ENCODE measurements at places on chromosomes 3 and 15.
A peak's percentile ranks its signal among the peaks of the same experiment; 100 is the strongest.

DNA sequence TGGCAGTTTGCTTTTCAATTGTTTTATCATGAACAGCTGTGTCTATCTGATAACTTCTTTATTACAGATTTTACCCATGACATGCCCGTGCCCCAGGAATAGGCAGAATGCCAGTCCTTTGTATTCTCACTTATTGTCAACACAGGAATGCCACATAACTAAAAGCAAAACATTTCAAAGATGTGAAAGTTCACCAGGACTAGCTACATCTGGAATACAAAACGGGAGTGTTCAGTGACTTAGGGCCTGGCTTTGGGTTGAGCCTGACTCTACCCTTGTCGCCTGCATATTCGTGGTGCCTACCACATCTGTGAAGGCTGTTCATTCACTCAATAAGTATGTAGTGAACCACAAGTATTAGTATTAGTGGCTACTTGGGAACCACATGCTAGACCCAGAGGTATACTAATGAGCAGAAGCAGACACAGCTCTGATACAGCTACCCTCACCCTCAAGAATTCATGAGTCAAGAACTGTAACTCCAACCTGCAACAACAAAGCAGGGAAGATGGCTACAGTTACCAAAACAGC, 2.9 kb downstream of the TNFSF10 start:
- DNase-seq = peak; percentile 55

DNA sequence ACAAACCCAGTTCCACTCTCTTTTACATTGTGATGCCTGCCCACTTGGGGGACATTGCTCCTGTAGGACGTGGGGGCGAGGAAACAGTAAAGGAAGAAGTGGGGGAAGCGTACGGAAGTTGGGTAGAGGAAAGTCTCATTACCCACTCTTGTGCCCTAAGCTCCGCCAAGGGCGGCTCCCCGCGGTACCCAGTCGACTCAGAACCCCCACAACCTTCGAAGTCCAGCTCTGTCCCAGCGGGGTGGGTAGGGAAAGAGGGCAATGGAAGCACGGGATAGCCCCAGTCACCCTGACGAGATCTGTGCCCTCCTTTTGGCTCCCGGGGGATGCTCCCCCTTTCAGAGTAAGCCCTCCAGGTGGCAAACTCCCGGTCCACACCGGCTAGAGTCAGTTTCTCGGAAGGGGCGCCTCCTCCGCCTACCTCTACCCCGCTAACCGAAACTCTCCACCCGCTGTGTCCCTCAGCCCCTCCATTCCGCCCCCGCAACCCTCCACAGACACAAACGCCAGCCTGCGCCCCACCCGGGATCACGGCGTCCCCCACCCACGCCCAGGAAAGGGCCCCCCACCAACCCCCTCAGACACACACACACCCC, 527 bp downstream of the CSNK1G1 start:
- peak; percentile 48 for DNase-seq

GRCh38 chr15:31024330-31024729, 32.9 kb upstream of the MTMR10 start:
- DNase-seq = no peak

GRCh38 chr3:177440456-177441104, 243.3 kb upstream of the TBL1XR1 start:
- no peak for DNase-seq

GRCh38 chr3:167203062-167203461, 177.0 kb downstream of the ZBBX start:
- DNase-seq = no peak

DNA sequence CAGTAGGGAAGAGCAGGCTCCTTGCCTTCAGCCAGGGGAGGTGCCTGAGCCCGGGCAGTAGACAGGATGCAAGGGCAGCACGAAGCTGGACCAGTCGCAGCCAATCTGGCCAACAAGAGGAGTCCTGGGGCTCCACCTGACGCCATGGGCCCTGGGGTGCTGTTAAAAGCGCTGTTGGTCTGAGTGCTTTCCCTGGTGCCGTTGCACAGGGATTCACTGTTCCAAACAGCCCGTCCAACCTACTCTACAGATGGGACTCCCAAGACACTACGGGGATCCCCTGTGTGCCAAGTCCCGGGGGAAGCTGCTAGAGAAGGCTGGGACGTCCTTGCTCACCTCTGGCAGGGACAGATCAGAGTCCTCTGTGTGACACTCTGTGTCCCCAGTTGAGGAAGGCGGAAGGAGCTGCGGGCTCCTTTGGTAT, 632 bp downstream of the CTSH start:
- no peak for DNase-seq

DNA sequence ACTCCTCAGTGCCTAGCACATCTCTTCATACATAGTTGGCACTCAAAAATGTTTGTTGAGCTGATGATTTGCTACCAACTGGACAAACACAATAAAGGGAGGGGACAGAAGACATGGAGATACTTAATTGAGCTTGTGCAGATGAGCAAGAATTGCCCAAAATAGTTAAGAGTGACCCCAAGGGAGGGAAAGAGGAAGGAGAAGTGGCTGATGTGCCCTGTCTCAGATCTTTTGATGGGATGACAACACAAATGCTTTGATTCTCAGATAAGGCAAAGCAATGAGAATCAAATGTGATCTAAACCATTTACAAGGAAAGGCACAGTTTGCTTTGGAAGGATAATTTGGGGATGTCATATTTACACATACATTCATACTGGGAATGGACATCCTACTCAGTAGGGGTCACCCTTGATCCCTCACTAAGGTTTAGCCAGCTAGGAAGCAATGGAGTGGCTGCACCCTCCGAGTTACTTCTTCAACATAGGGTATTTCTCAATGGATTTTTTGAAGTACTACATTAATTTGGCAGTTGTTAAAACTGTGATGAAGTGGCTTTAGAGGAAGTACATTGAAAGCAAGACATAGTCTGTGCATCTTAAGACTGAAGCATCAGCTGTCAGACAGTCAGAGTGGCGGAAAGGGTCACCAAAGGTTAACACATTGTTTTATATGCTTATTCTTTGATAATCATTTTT, 21.9 kb upstream of the SSR3 start:
- no peak for DNase-seq
